ENCODE measurements at places on chromosomes 4 and X. TPM values are rescaled to one million over a fixed set of nuclear protein-coding genes. Genes with fewer than 3 reads are reported as not detected.

EMCN gene
- total RNA-seq = not detected

SLITRK4 gene
- total RNA-seq = 2.0 TPM

PRRG3 gene
- total RNA-seq = 2.9 TPM

FREM3 gene
- total RNA-seq = not detected

DNA sequence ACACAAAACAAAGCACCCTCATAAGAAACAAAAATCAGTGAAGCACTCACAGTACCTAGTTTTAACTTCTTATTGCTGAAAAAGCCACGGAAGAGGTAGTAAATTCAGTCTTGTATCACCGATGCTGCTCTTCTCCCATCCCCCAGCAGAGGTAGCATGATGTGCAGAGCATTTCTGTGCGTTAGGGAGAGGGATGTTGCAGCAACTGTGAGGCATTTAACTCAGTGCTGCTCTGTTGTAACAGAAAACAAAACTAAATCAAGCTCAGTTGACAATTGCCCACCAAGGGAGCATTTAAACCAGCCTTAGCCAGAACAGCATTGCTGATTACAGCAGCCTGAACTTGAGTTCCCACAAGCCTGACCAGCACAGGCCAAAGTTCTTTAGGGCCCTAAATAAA, 1279.7 kb upstream of the ADGRL3 start:
- H3K27ac ChIP-seq = no peak overlapping the region
- no peak for DNase-seq
- no peak overlapping the region for H3K4me3 ChIP-seq

- H3K27me3 ChIP-seq = peaks cover 65% of the 10 kb centered on the region
- peaks cover 2% of the 10 kb centered on the region for H3K36me3 ChIP-seq
- DNase-seq = no peak
Observed at GRCh38 chr4:3879681-3880614, 113.8 kb downstream of the ADRA2C start.

- H3K27ac ChIP-seq = peak overlapping the region; percentile 59
- H3K36me3 ChIP-seq = no peaks in the 10 kb centered on the region
- peak; percentile 80 for DNase-seq
- H3K4me3 ChIP-seq = peak overlapping the region; percentile 78
- H3K27me3 ChIP-seq = no peaks in the 10 kb centered on the region
Observed at GRCh38 chr4:138090150-138090917, 151.8 kb downstream of the SLC7A11 start.

- no peaks in the 10 kb centered on the region for H3K27me3 ChIP-seq
- DNase-seq = no peak
- no peak overlapping the region for H3K4me3 ChIP-seq
- no peak overlapping the region for H3K27ac ChIP-seq
- H3K4me1 ChIP-seq = no peaks in the 10 kb centered on the region
Observed at GRCh38 chr4:145271194-145271593, 90.8 kb upstream of the OTUD4 start.

DNA sequence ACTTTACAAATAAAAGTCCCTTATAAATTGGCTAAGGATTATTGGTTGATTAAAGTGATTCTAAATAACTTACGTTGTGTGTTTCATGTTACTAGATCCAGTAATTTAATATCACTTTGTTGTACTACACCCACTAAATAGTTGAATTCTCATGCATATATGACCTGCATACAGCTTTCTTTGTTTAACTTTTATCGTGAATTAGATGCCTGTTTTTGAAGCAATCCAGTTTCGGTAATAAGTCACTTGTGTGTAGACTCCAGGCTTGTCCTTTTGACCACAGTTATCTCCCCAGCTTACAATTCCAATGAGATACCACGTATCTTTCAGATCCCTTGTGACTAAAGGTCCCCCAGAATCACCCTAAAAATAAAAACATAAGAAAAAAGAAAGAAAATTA, 27.3 kb upstream of the TMPRSS11D start:
- H3K4me1 ChIP-seq = no peaks in the 10 kb centered on the region
- no peak overlapping the region for H3K27ac ChIP-seq
- H3K27me3 ChIP-seq = no peaks in the 10 kb centered on the region
- no peak for DNase-seq

DNA sequence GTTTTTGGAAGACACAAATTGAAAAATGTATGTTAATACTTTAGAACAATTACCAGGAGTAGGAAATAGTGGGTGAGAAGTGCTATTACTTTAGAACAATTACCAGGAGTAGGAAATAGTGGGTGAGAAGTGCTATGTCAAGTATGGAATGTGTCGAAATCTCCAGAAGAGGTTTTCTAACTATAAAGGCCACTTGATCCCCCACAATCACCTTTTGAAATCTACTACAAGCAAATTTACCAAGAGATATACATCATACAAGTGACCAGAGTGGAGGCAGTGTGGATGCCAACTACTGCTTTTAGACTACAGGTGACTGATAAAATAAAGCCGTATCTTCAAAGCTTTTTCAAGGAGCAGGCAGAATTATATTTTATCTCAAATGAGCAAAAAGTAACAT, 43.1 kb downstream of the MAB21L2 start:
- H3K36me3 ChIP-seq = no peaks in the 10 kb centered on the region
- no peak overlapping the region for H3K27ac ChIP-seq
- no peaks in the 10 kb centered on the region for H3K4me1 ChIP-seq
- H3K4me3 ChIP-seq = no peak overlapping the region

DNA sequence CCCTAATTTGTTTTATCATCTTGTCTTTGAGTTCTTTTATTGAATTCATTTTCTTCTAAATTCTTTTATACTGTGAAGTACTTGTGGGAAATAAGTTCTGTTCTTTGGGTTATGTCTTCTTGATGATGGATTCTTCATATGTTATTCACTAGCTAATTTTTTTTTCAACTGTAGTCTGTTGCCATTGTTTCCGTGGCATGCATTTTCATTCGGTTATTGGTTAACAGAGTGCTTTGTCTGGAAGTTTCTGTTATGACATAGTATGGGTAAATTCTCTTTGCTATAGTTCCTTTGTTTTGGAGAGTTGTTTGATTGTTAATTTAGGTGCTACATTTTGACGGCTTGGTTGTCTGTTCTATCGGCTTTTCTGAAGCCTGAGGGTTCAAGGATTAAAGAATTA, 184.9 kb upstream of the AADAT start:
- no peak overlapping the region for H3K4me3 ChIP-seq
- no peaks in the 10 kb centered on the region for H3K27me3 ChIP-seq
- H3K27ac ChIP-seq = no peak overlapping the region
- DNase-seq = no peak

Measured in neural crest cell (in vitro differentiated cells).